ENCODE measurements at places on chromosomes 5 and 9.

DNA sequence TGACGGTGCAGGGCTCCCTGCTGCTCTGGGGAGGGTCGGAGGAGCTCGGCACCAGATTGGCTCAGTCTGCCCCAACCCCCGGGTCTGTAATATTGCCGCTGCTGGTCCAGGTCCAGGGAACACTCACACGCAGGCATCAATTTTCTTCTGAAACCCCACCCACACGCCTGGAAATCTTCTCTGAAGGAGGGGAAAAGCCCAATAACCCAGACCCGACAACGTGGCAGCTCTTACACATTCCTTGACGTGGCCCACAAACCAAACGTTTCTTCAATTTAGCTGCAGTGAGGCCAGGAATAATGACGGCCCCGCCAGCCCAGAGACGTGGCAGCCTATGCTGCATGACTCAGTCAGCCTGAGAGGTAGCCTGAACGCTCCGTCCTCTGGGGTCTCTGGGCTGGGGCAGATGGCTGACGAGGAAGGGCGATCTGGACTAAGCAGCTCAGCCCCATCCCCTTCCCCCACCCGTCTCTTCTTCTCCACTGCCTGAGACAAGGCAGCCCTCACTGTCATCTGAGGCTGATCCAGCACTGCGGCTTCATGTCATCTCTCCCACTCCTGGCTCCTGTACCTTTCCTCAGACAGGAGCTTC is 9.9 kb upstream of the SPARC start:
- DNase-seq, result peak; percentile 5

DNA sequence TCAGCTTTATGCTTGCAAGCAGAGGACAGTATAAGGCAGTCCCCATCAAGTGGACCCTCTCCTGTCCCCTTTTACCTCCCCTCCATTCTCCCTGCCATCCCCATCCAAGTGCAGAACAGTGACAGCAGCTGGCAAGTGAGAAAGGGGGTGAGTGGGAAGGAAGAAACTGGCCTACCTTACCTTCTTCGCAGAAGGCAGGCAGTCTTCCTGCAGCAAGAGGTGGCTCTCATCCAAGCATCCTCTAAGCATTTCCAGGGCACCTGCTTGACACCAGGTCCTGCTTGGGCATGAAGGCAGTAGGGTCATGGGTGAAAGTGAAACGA is 77.3 kb upstream of the SH3PXD2B start:
- DNase-seq, result no peak

- no peak for DNase-seq
Measured at GRCh38 chr5:153831973-153832372, 206.7 kb downstream of the FAM114A2 start.

GRCh38 chr9:4740388-4740637 is 689 bp downstream of the AK3 start:
- no peak for DNase-seq

DNA sequence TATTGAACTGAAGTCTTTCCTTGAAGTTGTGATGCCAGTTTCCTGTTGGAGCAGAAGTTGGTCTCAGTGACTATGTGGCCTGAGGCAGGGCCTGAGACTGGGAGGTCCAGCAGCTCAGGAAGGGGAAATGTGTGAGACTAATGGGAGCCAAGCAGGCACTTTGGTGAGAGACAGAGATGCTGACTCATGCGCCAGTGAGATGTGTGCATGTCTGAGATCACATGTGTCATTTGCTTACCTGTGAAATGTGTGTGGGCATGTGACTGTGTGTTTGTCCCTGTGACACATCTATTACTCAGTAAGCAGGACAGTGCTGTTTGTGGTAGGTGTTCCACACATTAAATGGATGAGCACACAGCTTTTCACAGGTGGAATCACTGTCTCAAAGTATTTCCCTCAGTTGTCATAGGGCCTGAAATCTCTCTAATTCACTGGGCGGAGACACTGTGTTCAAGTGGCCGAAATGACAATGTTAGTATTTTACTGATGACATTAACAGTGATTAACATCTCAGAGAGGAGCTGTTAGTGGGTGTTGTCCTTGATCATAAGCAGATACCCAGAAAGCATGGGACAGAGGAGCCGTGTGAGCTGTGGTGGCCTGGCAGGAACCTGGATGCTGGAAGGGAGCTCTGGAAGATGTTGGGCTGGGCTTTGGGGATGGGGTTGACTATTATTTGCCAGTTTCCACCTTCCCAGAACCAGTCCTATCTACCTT is 7.4 kb downstream of the NPR2 start:
- peak; percentile 73 for DNase-seq

GRCh38 chr5:40376566-40376965 is 303.1 kb upstream of the PTGER4 start:
- DNase-seq, result no peak

DNA sequence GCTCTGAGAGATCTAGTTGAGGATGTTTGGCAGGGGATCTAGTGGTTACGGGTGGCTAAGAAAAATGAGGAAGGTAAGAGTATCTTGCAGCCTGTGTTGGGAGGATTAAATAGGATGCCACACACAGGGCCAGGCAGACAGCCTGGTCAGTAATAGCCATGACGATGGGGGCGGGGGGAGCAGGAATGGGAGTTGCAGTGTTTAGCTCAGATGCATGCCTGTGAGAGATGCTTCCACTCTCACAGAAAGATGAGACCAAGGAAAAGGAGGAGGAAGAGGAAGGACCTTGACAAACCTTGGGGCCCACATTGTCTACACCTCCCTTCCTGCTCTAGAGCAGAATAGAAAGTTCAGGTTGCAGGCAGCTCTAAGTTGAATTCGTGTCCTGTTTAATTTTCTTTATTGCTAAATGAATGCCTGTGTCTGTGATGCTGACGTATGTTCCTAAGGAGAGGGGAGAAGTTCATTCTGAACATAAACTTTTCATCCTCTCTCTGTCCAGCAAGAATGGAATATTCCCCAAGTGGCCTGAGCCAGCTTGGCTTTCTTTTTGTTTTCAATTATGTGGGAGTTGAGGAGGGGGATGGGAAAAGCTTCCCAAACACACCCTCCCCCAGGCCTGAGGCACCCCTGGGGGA is 28.7 kb downstream of the TGFBI start:
- no peak for DNase-seq

DNA sequence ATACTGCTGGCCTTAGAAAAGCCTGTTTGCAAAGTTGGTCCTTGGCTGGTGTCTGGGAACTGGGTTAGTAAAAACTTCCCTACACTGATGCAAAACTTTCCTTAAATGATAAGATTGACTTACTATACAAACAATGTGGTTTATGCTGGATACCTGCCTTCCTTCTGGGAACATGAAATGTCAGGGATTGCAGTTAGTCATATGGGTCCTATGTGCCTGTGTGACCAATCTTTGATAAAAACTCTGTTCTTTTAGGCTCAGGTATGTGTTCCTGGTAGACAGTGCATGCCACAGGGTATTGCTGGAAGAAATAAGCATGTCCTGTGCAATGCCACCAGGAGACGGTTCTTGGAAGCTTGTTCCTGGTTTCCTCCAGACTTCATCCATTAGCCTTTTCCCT is 173.3 kb downstream of the RMI1 start:
- no peak for DNase-seq

All from stimulated activated CD4-positive, alpha-beta T cell treated with anti-CD3 and anti-CD28 coated beads, Interleukin-4, amount 100 ng/mL, for 24 hours (primary cell).